ENCODE measurements at places on chromosomes 6 and 20.
A peak's percentile ranks its signal among the peaks of the same experiment; 100 is the strongest.

DNA sequence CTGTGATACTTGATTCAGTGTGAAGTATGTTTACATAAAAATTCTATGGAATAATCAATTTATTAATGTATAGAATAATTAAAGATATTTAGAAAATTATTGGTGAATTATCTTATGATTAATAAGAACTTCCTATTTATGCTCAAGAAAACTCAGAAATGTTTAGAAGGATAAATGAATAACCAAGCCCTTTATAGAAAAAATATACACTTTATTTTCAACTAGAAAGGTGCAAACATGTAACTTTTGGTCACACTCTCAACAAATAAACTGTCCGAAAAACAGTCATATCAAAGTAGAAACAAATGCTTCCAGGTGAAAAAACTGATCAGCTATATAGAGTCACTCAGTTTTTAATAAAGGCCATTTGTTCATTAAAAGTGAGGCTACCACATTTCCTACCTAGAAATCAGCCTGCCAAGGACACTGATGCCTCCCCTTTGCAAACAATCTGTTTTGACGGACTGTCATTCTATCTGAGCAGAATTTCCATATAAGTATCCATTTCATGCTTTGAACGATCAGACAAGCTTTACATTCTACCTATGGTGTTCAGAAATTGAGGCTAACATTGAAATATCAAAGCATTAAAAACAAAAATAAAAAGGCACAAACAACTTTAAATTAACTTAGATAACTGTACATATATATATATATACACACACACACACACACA lies 3.0 kb downstream of the CCN2 start:
- DNase-seq = no peak

DNA sequence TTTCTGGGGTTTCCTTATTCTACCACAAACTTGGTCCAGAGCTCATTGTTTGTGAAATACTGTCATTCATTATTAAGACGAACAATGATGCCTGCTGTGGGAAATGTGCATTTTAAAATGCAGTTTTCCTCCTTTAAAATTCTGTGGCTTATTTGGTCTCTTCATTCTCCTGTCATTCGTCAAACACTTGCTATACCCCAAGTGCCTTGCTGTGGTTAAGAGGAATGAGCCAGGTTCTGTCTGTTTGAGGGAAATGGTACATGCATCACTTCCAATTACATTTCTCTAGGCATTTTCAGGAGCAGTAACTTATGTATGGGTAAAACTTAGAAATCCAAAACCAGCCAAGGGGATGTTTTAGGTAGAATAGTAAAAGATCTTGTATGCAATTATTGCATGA lies 1087.7 kb downstream of the KIF16B start:
- no peak for DNase-seq

DNA sequence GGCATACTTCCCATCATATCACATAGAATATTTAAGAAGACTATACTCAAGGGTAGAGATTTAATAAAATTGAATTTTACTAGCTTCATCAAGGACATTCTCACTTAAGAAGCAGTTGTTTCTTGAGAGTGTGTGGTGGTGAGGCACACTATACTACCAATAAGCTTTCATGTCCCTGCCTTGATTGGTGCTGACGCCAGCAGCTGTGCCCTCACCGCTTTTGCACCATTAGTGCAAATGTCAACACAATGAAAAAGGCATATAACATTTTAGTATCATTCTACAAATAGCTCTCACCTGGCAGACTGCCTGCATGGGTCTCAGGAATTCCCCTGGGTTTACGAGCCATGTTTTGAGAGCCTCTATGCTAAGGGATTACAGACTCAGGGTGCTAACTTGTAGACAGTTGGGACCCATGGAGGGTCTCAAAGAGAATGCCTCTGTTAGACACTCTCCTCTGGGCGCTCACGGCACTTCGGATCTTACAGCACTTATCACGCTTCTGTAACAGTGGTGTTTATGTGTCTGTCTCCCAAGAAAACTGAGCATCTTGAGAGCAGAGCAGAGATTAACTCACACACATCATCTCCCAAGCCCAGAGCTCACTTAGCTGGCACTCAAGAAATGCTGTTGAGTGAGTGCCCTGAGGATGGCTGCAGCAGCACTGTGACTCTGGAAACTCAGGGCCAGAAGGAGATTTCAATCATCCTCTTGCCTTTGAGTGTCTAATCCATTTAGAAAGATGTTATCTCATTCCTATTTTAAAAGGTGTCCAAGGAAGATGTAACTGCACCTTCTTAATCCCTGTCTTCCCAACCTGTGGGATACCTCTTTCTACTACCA lies 143.3 kb upstream of the GPR6 start:
- DNase-seq = no peak

- DNase-seq = no peak
These were observed 2.3 kb downstream of the SAMD10 start for GRCh38 chr20:63976980-63977738.

- no peak for DNase-seq
These were observed 14.7 kb upstream of the ZNF831 start for GRCh38 chr20:59148701-59149493.

- peak; percentile 43 for DNase-seq
These were observed 670 bp upstream of the COL11A2 start for GRCh38 chr6:33192671-33193602.

GRCh38 chr20:48455651-48456365 lies 372.0 kb downstream of the PREX1 start:
- DNase-seq = no peak

DNA sequence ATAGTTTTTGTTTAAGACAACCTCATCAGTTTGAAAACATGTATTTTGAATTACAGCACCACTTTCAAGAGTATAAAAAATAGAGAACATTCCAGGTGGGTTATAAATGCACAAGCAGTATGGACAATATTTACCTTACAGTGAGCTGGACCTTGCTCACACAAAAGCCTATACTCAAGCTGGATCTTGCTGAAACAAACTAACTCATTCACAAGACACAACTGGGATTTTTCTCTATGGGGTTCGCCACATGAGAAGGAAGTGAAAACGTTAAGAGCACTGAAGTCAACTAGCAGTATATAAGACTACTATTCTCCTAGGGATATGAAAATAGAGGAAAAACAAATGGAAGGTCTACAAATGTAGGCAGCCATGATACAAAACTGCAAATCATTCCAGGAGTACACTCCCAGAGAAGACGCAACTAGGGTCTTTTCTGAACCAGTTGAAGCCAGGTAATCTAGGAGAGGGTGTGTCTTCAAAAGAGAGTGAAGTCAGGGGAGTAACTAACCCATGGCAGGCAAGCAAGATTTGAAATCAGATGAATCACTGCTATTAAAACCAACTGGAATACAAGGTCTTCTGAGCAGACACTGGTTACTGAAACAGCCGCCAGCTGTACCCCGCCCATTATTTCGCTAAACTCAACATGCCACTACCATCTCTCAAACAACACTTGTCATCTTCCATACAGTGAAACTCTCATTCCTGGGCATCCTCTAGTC lies 26.5 kb downstream of the STAU1 start:
- DNase-seq = no peak

- DNase-seq = no peak
These were observed 2.1 kb downstream of the MDN1 start for GRCh38 chr6:89817481-89817880.

GRCh38 chr6:15620611-15621010 lies 42.2 kb downstream of the DTNBP1 start:
- no peak for DNase-seq

DNA sequence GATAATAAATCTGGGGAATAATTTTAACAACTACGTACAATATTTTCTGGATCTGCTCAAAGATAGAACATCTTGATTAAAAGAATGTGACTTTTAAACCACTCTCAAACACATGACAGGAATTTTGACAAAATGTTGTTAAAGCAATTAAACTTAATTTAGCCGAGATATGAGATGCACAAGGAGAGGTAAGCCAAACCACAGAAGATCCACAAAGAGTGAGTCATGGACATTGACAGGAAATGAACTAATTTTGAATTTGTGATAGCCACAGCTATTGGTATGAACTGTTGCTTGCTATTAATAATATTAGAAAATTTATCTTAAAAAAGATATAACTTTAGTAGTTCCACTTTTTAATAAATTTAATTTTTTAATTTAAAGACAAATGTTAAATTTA lies 27.8 kb upstream of the VGLL2 start:
- DNase-seq = no peak

- DNase-seq = no peak
These were observed 16.8 kb upstream of the SIRPG start for GRCh38 chr20:1674361-1674760.

- no peak for DNase-seq
These were observed 101.5 kb upstream of the ZNFX1 start for GRCh38 chr20:49379338-49379737.

- no peak for DNase-seq
These were observed 128.5 kb downstream of the MOXD1 start for GRCh38 chr6:132272776-132273175.

- DNase-seq = no peak
These were observed 11.0 kb downstream of the NCR2 start for GRCh38 chr6:41346441-41346840.

DNA sequence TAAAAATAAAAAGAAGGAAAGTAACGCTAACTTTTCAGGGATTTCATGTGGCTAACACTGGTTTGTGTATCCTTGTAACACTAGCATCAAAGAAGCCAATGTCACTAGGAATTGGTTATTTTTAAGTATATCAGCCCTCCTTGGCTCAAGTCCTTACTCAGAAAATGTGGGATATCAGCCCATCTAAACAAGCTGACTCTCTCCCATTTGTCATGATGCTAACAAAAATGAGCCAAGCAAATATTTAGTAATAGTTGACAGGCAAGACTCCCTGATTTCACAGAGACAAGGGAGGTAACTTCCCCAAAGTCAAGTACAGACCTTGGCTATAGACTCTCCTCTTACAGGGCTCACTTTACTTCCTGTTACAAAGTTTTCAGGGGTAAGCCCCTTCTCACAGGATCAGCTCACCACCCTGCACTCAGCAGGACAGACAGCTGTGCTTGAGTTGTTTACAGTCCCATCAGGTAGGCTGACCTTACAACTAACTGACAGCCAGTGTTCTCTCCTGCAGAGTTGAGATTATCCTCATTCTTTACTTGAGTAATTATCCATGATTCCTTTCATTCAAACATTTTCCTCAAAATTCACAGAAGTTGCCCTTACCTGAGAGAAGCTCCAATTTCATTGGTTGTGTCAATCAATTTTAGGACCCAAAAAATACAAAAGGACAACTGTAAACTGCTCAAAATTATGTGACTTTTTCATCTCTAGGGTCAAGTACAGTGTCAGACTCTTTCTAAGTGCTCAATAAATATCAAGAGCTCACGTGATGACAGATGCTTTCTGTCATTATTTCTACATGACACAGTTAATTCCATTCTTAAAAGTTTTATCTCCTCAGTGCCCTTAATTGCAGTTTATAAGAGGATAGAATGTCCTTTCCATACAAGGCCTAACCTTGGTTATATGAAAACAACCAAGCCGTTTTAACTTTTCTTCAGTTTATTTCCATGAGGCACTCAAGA lies 38.1 kb upstream of the BMP5 start:
- DNase-seq = no peak

GRCh38 chr6:7268362-7268761 lies 44.6 kb downstream of the SSR1 start:
- no peak for DNase-seq

- no peak for DNase-seq
These were observed 4.9 kb upstream of the ZNF831 start for GRCh38 chr20:59158673-59159072.

DNA sequence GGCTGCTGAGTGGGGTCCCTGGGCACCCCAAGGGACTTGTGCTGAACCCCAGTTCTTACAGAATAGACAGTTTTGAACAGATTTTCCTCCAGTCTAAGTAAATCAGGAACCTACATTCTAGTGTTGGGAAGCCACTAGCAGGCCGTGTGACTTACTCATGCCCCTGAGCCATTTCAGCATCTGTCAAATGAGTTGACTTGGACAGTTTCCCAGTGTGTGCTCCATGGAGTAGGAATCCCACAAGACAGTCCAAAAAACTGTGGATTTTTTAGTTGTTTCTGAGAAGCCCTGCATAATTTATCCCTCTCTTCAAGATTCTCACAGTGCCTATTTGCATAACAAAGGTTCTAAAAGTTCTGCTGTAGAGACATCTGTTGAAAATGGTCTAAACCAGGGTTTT lies 2.1 kb downstream of the GABRR2 start:
- no peak for DNase-seq

- no peak for DNase-seq
These were observed 70.8 kb upstream of the SRSF6 start for GRCh38 chr20:43386878-43387277.

DNA sequence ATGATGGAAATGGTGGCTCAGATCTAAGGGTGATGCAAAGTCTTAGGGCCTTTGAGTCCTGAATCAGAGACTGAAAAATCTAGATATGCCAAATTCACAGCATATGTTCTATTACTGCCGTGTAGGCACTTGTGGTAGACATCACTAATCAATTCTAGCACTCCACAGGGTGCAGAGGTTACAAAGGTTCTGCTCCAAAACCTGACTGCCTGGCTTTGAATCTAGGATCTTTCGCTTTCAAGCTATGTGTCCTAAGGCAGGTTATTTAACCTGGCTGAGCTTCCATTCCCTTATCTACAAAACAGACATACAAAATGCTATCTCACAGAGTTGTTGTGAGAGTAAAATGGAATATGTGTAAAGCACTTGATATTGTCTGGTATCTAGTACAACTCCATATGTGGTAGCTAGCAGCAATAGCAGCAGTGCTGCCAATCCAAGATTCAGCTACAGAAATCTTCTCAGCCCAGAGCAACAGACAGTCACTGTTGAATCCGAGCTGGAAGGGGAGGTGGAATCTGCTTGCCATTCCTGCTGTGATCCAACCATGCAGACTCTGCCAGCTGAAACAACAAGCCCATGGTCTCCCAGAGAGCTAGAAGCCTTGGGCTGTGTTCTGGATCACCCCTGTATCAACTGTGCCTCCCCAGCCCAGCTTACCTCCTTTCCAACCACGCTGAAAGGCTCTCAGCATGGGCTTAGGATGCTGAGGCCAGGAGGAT lies 206.9 kb downstream of the TFAP2C start:
- DNase-seq = no peak

- no peak for DNase-seq
These were observed 44.4 kb downstream of the PACSIN1 start for GRCh38 chr6:34510299-34510698.

GRCh38 chr20:31559704-31560093 lies 45.4 kb upstream of the ID1 start:
- DNase-seq = no peak

GRCh38 chr20:48818031-48818370 lies 9.8 kb downstream of the PREX1 start:
- no peak for DNase-seq
